ENCODE measurements at places on chromosomes 12 and 14. TPM values are rescaled to one million over a fixed set of nuclear protein-coding genes. Genes with fewer than 3 reads are reported as not detected.
A peak's percentile ranks its signal among the peaks of the same experiment; 100 is the strongest.

DNA sequence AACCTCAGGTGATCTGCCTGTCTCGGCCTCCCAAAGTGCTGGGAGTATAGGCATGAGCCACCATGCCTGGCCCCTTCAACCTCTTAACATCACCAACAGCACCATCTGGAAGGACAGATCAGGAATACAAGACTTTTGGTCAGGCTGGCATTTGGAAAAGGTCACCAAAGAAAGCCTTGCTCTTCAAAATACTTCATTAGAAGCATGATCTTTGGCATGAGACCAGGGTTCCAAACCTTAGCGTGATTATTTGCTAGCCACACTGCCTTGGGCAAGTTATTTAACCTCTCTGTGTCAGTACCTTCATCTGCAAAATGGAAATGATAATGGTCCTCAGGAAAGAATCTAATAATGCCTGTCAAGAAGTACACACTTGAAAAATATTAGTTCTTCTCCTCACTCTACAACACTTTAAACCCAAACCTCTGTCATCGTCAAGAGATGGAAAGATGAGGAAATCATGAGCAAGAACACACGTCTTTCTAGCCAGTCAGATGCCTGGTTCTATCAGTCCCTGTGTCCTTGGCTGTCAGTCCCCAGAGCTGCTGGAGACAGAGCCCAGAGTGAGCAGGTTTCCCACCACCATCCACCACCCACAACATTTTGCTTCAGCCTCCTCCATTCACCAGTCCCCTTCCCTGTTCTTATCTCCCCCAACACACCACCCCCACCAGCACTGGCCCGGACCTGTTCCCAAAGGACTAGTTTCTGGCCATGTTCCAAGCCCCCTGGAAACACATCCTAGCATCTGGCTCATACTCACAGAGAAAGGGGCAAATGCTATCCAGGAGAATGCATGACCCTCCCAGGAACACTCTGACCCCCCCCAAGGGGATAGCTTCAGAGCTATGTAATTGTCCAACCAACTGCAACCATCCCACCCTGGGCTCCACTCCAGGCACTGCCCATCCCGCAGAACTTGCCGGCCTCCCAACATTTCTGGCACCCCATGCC lies 2.0 kb downstream of the ADCY6 start:
- DNase-seq, result no peak

GRCh38 chr14:99732436-99733210 lies 48.5 kb downstream of the CYP46A1 start:
- peak; percentile 48 for DNase-seq

DNA sequence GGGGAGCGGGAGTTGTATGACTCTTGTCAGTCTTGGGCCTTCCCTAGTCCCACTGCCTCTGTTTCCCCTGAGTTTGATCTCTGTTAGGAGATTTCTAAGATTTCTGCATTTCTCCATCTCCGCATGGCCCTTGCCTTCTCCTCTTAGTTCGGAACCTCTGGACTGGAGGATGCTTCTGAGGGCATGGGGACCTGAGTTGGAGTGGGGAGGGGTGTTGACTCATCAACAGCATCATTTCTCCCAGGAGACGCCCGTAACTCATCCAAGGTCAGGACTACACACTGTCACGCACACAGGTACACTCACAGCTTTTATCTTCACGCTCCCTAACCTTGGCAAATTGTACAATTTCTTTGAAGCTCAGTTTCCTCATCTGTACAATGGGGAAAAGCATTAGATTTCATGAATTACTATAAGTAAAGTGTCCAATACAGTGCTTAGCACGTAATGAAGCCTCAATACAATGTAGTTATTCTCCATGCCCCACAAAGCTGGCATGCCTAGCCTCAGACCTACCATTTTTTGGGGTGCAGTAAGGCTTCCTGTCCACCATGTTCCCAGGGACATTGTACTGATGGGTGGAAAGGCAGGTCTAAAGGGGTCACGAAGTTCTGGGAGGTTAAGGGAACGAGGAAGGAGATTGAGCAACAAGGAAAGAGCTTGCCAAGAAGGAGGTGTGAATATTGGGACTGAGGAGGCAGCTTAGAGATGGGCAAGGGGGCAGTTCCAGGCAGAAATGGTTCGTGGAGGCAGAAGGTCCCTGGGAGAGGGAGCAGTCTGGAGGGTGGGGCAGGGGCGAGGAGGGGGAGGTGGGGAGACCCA lies 600 bp upstream of the LAG3 start:
- DNase-seq, result no peak

- no peak for DNase-seq
These were observed 41.2 kb downstream of the TMEM116 start for GRCh38 chr12:111971800-111972199.

- no peak for DNase-seq
These were observed 14.1 kb downstream of the PYROXD1 start for GRCh38 chr12:21451529-21451928.

GRCh38 chr12:123388177-123388950 lies 4.4 kb downstream of the KMT5A start:
- peak; percentile 67 for DNase-seq

The NUP107 gene
- total RNA-seq, result 58.6 TPM

The OR4N5 gene
- total RNA-seq, result not detected

Measured in Peyer's patch (tissue), 4 donors.